CD14-positive monocyte (primary cell): ENCODE measurements at places on chromosomes 13 and 19.

GRCh38 chr13:109985871-109986450, 199.6 kb upstream of the IRS2 start:
- no peak for DNase-seq

DNA sequence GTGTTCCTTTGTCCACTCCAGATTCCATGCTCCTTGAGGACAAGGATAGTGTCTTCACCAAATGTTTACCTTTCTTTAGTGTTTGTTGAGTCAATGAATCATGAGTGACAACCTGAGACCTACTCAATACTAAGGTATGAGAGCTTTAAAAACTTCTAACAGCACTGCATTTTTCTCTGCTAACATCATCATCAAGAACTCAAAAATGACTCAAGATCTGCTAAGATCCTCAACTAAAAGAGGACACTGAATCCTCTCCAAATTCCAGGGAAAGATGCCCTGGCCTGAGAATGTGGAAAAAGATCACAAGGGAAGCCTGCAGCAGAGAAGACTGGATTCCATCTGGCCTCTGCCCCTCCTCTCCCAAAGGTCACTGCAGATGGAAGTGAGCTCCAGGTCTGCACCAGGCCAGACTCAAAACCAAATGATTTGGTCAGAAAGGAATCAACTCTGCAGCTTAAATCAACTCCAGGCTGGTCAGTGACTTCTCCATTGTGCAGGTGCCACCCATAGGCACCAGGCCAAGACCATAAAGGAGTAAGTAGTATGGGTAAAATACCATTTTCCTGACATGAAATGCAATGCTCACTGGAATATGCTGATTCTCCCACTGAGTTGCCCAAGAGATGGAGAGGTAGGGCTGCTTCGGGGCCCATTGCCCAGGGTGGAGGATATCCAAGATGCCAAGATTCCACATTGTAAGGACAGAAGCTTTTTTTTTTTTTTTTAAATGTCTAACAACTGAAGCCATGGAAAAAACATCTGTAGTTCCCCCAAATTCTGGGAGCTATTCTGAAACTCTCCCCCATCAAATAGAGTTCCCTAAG, 89.5 kb upstream of the DOCK9 start:
- no peak for DNase-seq

- no peak for DNase-seq
These were observed 98.3 kb downstream of the ELF1 start for GRCh38 chr13:40920826-40921225.

GRCh38 chr13:77150651-77151050, 123.7 kb upstream of the FBXL3 start:
- no peak for DNase-seq

DNA sequence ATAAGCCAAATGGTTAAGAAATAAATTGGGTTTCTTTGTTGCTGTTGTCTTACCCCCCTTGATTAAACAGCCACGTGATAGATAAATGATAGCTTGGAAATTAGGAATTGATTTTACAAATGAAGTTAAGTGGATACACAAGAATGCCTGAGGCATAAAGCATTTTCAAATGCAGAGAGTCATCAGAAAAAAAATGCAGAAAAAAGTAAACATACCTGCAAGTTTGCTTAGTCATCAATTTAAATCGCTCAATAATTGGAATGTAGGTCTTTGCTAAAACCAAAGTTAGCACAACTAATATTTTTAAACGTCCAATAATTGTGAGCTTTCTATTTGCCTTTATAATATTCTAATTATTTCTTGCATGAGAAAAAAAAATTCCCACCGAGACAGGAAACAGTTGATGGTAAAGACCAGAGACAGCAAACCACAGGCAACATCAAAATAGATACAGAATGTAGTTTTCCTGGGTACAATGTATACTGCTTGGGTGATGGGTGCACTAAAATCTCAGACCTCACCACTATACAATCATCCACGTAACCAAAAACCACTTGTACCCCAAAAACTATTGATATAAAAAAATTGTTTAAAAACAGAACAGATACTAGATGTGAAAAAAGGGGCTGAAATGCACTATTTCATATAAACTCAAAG, 924.0 kb downstream of the PCDH9 start:
- DNase-seq: no peak

DNA sequence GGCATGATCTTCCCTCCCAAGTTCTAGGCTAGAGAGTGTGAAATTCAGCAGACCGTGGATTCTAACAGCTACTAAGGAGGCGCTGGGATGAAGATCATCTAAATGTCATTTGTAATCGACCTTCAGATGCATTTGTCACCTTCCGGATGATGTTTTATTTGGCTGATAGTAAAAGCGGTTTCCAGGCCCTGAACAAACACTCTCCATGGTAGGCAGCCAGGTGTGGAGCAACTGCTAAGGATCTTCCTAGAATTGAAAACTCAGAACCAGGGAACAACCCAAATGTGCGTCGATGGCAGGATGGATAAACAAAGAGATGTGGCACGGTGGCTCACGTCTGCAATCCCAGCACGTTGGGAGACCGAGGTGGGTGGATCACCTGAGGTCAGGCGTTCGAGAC, 107.2 kb upstream of the CACNA1A start:
- no peak for DNase-seq

GRCh38 chr19:34481861-34482379, 362 bp downstream of the WTIP start:
- DNase-seq: no peak

DNA sequence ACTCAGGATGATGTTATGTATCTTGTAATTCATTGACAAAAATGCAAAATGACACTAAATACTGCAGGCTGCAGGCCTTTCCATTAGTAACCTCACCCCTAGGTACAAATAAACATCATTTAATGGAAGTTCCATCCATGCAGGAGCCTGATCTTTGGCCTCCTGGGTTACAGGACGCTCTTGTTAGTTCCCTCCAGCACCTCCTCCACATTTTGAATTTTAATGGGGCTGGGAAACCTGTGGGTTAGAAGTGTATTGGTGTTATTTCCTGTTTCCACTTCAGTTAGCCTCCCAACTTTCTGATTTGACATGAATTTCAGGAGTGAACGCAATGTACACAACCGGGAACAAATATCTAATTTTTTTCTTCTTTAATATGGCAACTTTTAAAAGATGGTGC, 237.1 kb upstream of the ARGLU1 start:
- DNase-seq: no peak

DNA sequence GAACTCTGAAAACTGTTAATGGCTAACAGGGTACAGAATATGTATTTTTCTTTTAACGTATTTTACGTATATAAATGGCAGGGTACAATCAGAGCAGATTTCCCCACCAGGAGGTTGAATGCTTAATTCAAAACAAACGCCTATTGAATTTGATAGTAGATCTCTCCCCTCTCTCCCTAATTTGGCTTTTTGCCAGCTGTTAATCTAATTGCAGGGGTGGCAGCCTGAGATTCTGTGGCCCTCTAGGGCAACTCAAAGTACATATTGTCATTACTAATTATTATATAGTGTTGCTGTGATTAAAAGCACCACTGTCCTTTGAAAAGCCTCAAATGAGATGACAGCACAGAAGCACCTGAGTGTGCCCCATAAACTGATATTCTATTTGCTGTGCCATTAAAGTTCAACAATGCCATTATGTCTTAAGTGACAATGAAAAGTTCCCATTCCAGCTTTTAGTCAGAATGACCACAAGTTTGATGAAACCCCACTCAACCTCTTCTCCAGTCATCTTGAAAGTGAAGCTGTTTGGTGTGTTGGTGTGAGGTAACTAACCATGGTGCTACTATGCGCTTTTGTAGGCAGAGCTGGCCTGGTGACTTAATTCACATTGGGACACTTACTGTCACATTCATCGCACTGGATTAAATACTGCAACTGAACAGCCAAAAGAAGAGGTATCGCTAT, 351.4 kb downstream of the KCNRG start:
- DNase-seq: no peak

- DNase-seq: no peak
These were observed 12.1 kb upstream of the SPART start for GRCh38 chr13:36358175-36358718.

DNA sequence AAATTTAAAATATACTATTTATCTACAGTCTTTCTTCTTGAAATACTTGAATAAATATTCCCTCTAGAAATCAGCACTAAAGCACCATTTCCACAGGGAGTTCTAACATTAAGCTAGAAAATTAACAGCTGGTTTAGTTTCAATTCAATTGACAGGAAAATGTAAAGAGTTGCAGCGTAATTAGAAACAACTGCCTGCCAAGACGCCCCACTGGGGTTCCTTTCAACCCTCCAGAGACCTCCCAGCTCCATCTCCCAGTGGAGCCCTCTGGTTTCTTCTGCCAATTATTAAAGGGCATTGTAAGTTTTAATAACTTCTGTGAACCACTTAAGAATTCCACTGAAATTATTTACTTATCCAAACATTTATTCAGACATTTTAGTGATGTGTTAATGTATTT, 4.2 kb downstream of the GJA3 start:
- DNase-seq: no peak

GRCh38 chr19:16876904-16877361, 11.9 kb upstream of the F2RL3 start:
- no peak for DNase-seq

DNA sequence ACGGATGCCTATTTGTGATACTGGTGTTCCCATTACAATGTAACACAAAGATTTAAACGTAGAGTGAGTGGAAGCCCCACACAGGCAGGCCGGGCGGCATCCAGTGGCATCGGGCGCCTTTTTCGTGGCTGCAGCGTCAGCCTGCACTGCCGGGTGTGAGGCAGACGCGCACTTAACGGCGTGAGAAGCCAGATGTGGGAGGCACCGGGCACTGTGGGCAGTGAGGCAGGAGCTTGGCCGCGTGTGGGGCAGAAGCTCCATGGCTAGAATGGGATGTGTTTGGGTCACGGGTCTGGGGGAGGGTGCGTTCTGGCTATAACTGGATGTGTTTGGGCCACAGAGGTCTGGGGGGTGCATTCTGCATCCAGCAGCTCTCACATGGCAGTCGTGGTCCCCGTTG, 63.1 kb upstream of the F7 start:
- no peak for DNase-seq

DNA sequence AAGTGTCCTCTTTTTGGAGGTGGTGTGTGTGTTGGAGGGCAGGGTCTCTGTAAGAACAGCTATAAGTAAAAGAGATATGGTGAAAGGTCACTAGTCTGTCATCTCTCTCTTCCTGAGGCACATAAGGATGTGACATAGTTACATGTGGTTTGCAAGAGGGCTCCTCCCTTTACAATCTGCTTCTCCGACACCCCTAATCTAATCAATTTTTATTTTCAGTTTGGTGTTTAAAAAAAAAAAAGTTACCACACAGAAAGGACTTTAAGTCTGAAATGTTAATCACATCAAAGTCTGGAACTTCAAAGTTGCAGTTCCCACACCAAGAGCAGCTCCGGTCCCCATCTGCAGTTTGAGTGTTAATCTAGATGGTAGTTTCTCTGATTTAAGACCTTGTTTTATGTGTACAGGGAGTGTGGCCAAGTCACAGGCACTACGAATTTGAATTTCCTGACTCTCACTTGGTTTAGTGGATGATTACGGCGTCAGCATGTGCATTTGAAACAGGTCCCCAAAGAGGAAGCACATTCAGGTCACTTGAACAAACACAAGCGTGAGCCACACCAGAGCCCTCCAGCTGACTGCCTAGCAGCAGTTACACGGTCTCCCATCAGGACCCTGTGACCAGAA, 53.1 kb downstream of the FOXO1 start:
- peak; percentile 36 for DNase-seq

GRCh38 chr13:27712421-27712820, 79.9 kb upstream of the GSX1 start:
- no peak for DNase-seq

GRCh38 chr19:50817941-50818858, 5.4 kb downstream of the KLK1 start:
- peak; percentile 25 for DNase-seq

- DNase-seq: no peak
These were observed 185.3 kb upstream of the EDNRB start for GRCh38 chr13:78103936-78104335.

DNA sequence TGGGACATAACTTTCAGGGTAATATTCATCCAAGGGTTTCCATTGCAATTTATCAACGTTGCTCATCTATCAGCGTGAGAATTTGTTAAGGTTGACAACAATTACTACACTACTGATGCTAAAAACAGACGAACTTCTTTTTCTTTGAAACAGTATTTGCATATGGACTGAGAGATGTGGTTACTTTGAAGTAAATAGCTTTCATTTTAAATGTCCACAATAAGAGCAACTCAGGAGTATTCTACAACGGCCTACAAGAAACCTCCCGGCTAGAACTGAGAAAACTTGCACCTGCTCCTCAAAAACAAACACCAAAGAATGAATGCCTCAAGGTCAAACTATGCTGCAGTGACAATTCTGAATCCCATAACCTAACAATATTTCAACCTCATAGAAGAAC, 238.4 kb downstream of the IRS2 start:
- no peak for DNase-seq

DNA sequence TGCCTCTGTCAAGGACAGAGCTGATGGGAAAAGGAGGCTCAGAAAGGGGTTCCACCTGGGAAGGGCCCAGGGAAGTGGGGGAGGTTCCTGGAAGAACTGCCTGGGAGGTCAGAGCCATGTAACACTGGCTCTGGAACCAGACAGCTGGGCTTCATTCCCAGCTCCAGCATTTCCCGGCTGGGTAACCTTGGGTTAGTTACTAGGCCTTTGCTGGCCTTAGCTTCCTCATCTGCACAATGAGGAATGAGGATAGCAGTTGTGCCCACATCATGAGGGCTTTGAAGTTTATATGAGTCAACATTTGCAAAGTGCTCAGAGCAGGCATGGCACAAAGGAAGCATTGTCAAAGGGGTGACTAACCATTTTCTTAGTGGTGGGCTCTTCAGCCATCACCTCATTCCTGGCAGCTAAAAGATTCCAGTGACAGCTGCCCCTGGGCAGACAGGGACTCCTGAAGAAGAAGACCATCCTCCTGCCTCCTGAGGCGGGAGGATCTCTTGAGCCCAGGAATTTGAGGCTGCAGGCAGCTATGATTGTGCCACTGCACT, 1.7 kb upstream of the DNAJB1 start:
- peak; percentile 64 for DNase-seq
